ENCODE measurements at places on chromosomes 1 and 21. TPM values are rescaled to one million over a fixed set of nuclear protein-coding genes. Genes with fewer than 3 reads are reported as not detected.

- no peak for DNase-seq
- no peak overlapping the region for H3K27ac ChIP-seq
- H3K4me1 ChIP-seq = no peaks in the 10 kb centered on the region
- no peaks in the 10 kb centered on the region for H3K36me3 ChIP-seq
These were observed 110.4 kb downstream of the EPHB2 start for GRCh38 chr1:22821027-22821426.

FCMR gene
- 3.5 TPM for polyA plus RNA-seq

GRCh38 chr1:22792396-22793160, 81.9 kb downstream of the EPHB2 start:
- H3K36me3 ChIP-seq = no peaks in the 10 kb centered on the region
- no peak overlapping the region for H3K27ac ChIP-seq
- peaks cover 19% of the 10 kb centered on the region for H3K4me1 ChIP-seq
- H3K27me3 ChIP-seq = no peaks in the 10 kb centered on the region
- DNase-seq = no peak

GRCh38 chr1:5686925-5687706, 305.1 kb downstream of the NPHP4 start:
- no peak overlapping the region for H3K27ac ChIP-seq
- peaks cover 18% of the 10 kb centered on the region for H3K27me3 ChIP-seq
- no peak for DNase-seq
- H3K4me1 ChIP-seq = no peaks in the 10 kb centered on the region
- H3K4me3 ChIP-seq = no peak overlapping the region

OR2AK2 gene
- 0.07 TPM for polyA plus RNA-seq

DNA sequence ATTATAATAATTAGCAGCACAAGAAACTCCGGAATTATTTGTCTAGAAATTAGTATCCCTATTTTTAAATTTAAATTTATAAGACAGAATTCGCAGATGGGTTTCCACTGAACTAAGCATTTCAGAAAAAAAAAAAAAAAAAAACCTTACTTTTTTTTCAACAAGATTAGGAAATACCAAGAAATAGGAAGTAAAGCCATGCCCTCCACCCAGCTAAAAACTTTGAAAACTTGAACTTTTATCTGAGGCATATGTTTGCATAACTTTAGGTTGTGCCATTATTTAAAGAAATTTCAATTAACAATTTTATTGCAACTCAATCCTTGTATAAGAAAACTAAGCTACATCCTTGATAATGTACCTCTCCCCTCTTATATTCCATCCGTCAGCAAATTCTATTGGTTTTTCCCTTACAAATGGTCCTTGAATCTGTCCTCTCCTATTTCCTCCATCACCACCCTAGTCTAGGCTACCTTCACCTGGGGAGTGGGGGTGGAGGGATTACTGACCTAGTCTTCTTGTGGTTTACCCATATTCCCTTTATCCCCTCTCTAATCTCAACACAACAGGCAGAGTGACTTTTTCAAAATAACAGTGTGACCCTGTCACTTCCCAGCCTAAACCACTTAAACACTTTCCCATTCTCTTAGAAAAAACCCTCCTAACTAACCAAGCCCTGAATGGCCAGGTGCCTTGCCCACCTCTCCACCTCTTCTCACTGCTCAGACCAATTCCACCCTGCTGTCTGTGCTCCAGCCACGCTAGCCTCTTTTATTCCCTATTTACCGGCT, 1.4 kb upstream of the EVI5 start:
- H3K27me3 ChIP-seq = no peaks in the 10 kb centered on the region
- no peaks in the 10 kb centered on the region for H3K36me3 ChIP-seq
- H3K27ac ChIP-seq = peak overlapping the region; percentile 98
- H3K4me3 ChIP-seq = no peak overlapping the region

GRCh38 chr1:118963456-118964430, 24.4 kb downstream of the TBX15 start:
- no peaks in the 10 kb centered on the region for H3K4me1 ChIP-seq
- H3K27me3 ChIP-seq = no peaks in the 10 kb centered on the region
- no peak overlapping the region for H3K27ac ChIP-seq
- no peak overlapping the region for H3K4me3 ChIP-seq
- DNase-seq = no peak
- no peaks in the 10 kb centered on the region for H3K36me3 ChIP-seq

DNA sequence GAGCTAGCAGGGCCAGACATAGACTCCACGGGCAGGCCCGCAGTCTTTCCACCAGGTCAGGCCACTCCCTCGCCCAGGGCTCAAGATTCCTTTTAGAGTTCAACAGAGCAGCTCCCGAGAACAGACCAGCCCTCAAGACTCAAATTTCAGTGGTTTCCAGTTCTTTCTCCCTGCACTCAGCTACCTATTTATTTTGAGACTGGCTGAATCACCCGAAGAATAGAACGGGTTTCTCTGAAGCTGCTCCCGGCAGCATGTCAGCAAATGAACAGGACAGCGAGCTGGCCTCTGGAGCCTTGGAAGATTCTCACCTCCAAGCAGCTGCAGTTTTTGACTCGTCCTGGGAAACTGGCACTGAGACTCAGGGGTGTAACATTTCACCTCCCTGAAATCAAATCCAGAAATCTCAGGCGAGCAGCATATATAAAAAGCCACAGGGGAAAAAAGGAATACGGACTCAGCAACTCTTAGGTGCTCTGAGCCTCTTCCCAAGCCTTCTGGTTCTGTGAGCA, 177.9 kb downstream of the CLIC6 start:
- no peak overlapping the region for H3K4me3 ChIP-seq
- H3K36me3 ChIP-seq = no peaks in the 10 kb centered on the region
- no peak for DNase-seq
- H3K27me3 ChIP-seq = no peaks in the 10 kb centered on the region

NPPB gene
- not detected for polyA plus RNA-seq

DNA sequence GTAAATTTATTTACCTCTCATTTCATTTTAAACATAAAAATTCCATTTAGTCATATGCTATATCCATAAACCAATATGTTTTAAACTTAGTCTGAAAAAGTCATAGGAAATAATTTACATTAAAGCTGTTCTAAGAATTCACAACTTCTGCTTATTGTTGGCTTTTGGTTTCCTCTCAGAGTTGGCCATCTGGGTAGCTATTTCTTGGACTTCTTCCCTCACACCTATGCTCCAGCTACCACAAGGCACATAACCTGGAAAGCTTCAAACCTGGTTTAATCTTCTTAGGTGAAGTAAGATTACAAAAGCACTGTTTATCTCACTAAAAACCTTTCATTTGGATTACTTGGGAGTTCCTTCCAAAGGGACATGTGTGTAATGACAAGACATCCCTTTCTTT, 29.8 kb downstream of the RBM11 start:
- H3K4me3 ChIP-seq = no peak overlapping the region
- no peaks in the 10 kb centered on the region for H3K27me3 ChIP-seq
- H3K27ac ChIP-seq = no peak overlapping the region
- H3K4me1 ChIP-seq = no peaks in the 10 kb centered on the region

ALDH4A1 gene
- 11.0 TPM for polyA plus RNA-seq

SPRR2B gene
- polyA plus RNA-seq = not detected

GJB5 gene
- polyA plus RNA-seq = not detected

MPC2 gene
- polyA plus RNA-seq = 252 TPM

GRCh38 chr1:942864-943533, 16.1 kb downstream of the NOC2L start:
- peak overlapping the region; percentile 42 for H3K4me3 ChIP-seq
- peaks cover 39% of the 10 kb centered on the region for H3K4me1 ChIP-seq
- H3K36me3 ChIP-seq = no peaks in the 10 kb centered on the region
- DNase-seq = peak; percentile 86

DNA sequence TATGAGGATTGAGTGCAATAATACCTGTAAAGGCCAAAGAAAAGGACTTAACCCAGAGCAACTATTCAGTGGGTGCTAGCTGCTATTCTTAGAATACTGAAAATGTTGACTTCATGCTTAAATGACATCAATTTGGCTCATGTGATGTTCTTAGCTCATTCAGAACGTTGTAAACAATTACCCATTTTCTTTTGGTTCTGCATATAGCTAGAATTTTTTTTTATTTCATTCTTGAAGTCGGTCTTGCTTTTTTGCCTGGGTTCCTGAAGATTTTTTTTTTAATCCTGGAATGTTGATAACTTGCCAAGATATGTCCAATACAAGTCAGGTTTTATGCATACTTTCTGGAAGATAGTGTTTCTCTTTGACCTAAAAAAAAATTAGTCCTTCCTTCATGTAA, 772.0 kb downstream of the LTN1 start:
- no peaks in the 10 kb centered on the region for H3K36me3 ChIP-seq
- H3K4me3 ChIP-seq = no peak overlapping the region
- DNase-seq = no peak
- peaks cover 14% of the 10 kb centered on the region for H3K4me1 ChIP-seq

Data from sigmoid colon (tissue), 7 donors.